ENCODE measurements at places on chromosomes 12 and 14. TPM values are rescaled to one million over a fixed set of nuclear protein-coding genes. Genes with fewer than 3 reads are reported as not detected.
A peak's percentile ranks its signal among the peaks of the same experiment; 100 is the strongest.

GRCh38 chr12:57046947-57047890, 2.7 kb downstream of the MYO1A start:
- DNase-seq, result no peak

LRR1 gene
- 6.2 TPM for total RNA-seq

VASH1 gene
- 142 TPM for total RNA-seq

DNA sequence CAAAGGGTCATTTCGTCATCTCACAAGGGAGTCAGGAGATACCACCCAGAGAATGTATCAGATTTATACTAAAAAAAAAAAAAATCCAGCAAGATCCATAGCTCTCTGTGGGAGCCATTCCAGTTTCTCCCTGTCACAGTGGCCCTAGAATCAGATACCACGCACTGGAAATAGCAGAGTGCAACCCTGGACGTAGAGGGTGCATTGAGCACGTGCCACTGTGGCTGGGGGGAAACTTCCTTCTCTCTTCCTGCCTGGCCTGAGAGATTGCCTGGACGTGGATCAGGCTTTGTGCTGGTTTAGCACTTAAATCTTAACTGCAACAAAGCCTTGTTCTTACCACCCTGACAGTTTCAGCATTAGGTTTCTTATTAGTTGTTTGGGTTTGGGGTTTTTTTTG, 124.3 kb downstream of the FBXL14 start:
- peak; percentile 37 for DNase-seq

KRT6C gene
- not detected for total RNA-seq

DNA sequence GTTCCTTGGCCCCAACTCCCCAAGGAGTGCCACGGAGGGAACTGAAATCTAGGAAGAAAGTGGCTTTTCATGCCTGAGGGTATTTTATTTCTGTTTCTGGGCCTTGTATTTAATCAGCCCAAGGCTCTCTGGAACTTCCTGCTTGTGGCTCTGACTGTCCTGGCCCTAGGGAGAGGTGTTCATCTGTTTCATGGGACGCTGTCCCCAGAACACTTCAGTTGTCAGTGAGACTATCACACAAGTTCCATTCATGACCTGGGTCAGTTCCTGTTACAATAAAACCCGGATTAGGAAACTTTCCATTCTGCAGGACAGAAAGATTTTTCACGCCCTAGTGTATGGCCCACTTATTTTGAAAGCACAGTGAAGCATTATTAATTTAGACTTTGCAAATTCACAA, 18.5 kb upstream of the TC2N start:
- no peak for DNase-seq

DNA sequence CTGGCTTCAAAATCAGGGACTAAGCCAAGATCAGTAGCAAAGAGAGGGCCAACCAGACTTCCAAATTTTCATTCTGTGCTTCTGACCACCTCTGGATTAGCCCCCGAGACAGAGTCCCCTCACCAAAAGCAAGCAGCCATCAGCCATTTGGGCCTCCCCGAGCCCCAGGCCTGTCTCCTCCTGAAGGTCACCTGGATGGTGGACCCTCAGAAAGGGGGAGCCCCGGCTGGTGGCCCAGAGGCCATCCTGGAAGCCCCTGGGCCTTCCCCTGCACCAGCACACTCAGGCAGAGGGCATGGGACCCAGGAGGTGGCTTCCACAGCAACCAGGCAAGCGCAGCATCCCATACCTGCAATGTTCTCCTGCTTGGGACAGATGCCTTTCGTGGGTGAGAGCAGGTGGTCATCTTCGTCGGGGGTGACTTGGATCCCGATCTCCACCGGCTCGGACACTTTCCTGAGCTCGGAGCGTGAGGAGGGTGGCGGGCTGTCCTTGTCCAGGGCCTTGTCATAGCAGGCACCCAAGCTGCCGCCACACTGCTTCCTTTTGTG, 14.8 kb downstream of the BCL11B start:
- no peak for DNase-seq

CLEC1A gene
- 4.6 TPM for total RNA-seq

KRT81 gene
- total RNA-seq, result not detected

GRCh38 chr14:41824441-41824840, 217.8 kb downstream of the LRFN5 start:
- DNase-seq, result no peak

CIDEB gene
- 6.9 TPM for total RNA-seq

PIANP gene
- 0.42 TPM for total RNA-seq

GRCh38 chr14:69682621-69683263, 71.3 kb downstream of the SUSD6 start:
- DNase-seq, result no peak

GRCh38 chr12:121494093-121494787, 86.6 kb downstream of the KDM2B start:
- peak; percentile 42 for DNase-seq

GRCh38 chr14:72164420-72165228, 232.4 kb downstream of the RGS6 start:
- DNase-seq, result no peak

- DNase-seq, result no peak
Measured at GRCh38 chr14:53368711-53369201, 215.6 kb upstream of the DDHD1 start.

DNA sequence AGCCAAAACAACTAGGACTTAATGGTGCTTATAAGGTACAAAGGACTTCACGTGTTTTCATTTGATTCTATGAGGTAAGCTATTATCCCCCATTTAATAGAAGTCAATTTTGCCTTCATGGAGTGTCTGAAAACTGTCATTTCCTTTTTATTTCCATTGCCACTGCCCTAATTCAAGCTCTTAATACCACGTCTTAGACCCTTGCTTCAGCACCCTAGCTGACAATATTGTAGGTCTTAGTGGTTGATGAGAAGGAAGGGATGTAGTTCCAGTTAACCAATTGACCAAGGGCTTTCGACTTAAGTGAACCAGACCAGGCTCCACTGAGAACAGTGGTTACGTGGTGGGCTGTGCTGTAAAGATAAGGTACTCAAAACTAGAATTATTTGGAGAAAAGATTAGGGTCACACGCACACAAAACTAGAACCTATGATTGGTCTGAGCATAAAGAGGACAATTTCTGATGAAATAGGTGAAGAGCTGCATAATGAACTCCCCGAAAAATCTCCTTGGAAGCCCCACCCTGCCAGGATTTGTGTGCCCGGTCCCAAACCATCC, 9.6 kb upstream of the ASIC1 start:
- DNase-seq, result no peak

DNA sequence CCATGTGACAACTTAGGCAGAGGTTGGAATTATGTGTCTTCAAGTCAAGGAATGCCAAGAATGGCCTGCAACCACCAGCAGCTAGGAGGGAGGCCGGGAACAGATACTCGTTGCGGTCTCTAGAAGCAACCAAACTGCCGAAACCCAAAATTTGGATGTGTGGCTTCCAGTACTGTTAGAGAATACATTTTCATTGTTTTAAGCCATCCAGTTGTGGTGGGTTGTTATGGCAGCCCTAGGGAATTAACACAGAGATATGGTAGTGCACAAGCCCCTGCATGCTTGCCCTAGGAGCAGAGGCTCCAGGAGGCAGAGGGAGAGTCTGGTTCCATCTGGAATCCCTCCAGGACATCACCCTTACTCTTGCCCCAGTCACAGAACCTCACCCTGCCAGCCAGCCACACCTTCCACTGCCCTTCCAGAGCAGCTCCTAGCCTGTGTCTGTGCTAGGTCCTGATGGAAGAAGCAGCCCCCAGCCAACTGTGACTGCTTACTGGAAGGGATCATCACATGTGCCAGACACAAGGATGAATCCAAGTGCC, 19.5 kb downstream of the PITPNM2 start:
- DNase-seq, result peak; percentile 44

SMAGP gene
- 6.0 TPM for total RNA-seq

DNA sequence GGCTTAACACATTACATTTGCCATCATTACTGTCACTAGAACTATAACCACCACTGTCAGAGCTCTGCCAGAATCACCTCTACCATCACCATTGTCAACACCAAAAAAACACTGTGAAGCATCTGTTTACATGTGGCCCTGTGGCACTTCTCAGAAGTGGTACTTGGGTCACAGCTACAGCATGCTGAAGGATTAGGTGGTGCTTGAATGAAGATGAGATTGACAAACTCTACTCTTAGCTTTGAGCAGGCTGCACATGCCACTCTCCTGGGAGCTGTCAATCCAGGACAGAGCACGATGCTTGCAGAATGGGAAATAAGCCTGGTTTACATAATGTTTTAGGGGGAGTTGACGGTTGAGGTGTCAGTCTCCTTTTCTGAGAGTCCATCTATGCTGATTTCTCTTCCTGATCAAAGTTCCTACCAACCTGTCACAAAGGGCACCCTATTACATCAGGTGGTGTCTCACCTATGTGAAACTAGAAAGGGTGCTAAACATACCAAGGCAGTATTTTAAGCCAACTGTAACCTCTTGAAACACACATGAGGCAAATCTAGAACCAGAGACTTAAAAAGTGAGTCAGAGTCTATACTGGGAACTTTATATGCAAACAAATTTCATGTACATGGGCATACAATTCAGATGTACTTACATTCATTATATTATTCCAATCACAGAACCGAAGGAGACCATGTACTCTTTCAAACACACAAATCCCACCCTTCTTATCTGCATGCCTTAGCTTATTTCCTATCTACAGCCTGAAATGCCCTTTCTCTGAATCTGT, 258.7 kb downstream of the EMP1 start:
- no peak for DNase-seq

CCDC175 gene
- total RNA-seq, result not detected

SMCO2 gene
- not detected for total RNA-seq

DNA sequence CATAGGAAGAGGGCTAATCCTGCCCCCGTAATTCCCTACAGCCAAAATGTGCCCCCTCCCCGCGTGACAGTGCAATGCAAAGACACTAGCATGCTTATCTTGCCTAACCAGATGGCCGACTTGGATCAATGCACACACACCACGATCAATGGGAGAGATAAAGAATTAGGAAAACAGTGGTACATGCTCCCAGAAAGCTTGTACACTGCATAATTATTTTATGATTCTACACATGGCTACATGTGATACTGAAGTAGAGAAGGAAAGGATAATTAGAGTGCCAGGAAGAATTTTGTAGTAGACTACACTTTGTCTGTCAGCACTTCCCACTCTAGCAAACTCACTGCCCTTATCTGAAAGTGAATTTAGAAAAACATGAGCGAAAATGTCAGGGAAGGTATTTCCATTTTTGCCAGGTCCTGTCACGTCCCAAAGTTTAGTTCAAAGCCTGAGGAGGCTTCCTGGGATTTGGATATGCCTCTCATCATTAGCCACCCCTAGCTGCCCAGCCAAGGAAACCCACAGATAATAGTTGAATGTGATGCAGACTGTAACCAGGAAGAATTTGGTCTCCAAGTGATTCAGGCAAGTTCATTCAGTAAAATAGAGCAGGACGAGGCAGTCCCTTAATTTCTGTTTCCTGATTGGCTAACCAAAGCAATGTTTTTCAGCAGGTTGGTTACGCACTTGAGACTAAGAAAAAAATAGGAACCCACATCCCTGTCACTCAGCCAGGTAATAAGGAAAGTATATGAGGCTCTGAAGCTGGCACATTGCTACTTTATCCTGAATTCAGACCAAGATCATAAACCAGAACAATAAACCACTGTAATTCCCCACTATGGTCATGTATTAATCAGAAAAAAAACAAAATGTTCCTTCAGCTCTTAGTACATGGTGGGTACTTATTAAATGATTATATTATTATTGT, 199.6 kb upstream of the OTX2 start:
- DNase-seq, result no peak

IL22 gene
- total RNA-seq, result not detected

KIF5A gene
- total RNA-seq, result 0.18 TPM

GRCh38 chr12:124078800-124079199, 105.8 kb downstream of the ZNF664 start:
- no peak for DNase-seq

VRTN gene
- not detected for total RNA-seq

DNA sequence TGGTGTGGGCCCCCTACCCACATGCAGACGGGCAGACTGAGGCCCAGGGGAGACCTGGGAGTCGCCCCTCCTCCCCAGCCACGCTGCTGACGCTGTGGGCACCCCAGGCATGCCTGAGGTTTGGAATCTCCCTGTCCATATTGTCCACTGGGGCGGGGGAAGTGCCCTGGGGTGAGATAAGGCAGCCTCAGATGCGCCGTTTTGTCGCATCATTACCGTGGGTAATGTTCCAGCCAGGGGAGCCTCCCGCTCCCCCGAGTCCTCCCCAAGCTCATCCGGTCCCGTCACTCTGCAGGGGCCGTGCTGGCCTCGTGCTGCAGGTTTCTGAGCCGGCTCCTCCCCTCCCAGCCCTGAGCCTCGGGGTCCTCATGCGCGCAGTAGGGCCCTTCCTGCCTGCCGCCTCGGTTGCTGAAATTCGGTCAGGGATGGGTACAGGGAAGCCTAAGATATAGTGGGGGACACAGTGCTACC, 11.4 kb downstream of the INF2 start:
- DNase-seq, result no peak

GRCh38 chr12:125773033-125773640, 707.9 kb downstream of the AACS start:
- DNase-seq, result peak; percentile 24

GRCh38 chr14:74638066-74638465, 26.0 kb upstream of the LTBP2 start:
- no peak for DNase-seq

GOLT1B gene
- 24.9 TPM for total RNA-seq

GRCh38 chr14:78997811-78998210, 827.6 kb downstream of the NRXN3 start:
- peak; percentile 20 for DNase-seq

GRCh38 chr12:124498275-124499189, 68.9 kb downstream of the NCOR2 start:
- DNase-seq, result no peak

- no peak for DNase-seq
Measured at GRCh38 chr14:99899578-99900178, 106.5 kb downstream of the EML1 start.

GRCh38 chr14:69842686-69843420, 36.4 kb upstream of the SMOC1 start:
- DNase-seq, result no peak

- DNase-seq, result no peak
Measured at GRCh38 chr12:110545812-110546211, 37.3 kb downstream of the PPTC7 start.

- no peak for DNase-seq
Measured at GRCh38 chr14:36884049-36884448, 222.4 kb downstream of the PAX9 start.

ESPL1 gene
- total RNA-seq, result 1.3 TPM
